ENCODE measurements at places on chromosomes 5 and 9. TPM values are rescaled to one million over a fixed set of nuclear protein-coding genes. Genes with fewer than 3 reads are reported as not detected.

ROR2 gene
- total RNA-seq: 0.05 TPM

PCDHB12 gene
- total RNA-seq: not detected

SLIT3 gene
- total RNA-seq: not detected

BSPRY gene
- 4.0 TPM for total RNA-seq

RNF180 gene
- total RNA-seq: not detected

TNC gene
- total RNA-seq: not detected

MELK gene
- 74.9 TPM for total RNA-seq

TRAF1 gene
- total RNA-seq: 51.6 TPM

CNTFR gene
- not detected for total RNA-seq

DMRTA1 gene
- total RNA-seq: not detected

IFNB1 gene
- total RNA-seq: not detected

DNA sequence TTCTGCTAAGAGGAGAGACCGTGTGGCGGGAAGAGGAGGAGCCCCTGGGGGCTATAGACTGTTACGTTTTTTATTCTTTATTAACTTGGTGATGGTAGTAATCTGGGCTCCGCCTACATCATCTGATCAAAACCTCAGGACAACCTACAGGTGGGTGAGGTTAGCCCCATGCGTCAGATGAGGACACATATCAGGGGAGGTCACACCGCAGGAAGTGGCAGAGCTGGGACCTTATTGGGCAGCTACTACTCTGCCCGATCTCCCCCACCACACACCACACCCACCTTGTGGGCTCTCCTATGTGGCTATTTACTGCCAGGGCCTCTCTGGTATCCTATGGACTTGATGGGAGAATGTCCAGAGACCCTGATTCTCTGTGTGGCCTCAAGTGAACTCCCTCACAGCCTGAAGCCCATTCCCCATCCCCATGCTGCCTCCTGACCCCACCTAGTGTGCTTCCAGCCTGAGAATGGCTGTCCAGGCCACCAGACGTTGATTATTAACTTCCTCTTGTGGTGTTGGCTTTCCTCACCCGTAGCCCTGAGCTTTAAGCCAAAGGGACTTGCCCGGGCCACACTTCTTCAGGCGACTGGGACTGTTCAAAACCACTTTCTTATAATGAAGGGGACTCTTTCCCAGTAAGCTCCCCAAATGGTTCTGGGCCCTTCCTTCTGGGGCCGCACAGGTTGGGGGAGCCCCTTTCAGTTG, 8.2 kb downstream of the UNC5A start:
- peak; percentile 76 for DNase-seq

DNA sequence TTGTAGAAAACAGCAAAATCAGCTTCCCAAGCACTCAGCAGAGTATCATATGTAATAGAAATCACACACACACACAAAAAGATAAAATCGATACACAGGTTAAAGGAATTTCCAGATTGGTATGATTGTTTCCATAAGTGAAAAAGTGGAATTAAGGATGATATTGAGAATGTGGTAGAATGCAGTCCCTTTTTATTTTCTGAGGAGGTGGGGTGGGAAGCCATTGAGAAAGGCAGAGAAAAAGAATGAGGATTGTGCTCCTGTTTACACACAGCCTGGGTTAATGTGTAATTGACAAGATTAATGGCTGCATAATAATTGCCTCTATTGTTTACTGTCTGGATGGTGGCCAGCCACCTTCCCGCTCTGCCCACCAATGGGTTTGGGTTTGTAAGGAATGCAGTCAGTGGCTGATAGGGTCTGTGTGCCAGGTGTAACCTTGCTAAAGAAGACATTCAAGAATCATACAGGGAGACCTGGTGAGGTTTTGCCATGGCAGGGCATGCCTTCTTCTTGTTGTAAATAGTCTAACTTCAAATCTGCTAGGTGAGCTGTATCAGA, 177.2 kb upstream of the MAP3K1 start:
- no peak for DNase-seq

DNA sequence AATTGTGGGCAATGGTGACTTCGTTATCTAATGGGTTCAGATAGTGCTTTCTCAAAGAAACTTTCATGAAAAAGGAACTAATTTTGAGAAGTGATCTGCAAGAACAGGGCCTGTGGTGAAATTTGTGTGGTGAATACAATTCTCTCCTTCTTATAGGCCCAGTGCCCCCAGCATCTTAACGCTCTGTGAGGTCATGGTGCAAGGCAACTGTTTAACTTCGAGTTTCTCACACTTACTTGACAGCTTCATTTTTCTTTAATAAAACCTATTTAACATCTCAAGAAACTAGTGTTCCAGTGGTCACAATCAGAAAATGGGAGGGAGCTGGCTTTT, 69.2 kb downstream of the FAM114A2 start:
- DNase-seq: no peak

DNA sequence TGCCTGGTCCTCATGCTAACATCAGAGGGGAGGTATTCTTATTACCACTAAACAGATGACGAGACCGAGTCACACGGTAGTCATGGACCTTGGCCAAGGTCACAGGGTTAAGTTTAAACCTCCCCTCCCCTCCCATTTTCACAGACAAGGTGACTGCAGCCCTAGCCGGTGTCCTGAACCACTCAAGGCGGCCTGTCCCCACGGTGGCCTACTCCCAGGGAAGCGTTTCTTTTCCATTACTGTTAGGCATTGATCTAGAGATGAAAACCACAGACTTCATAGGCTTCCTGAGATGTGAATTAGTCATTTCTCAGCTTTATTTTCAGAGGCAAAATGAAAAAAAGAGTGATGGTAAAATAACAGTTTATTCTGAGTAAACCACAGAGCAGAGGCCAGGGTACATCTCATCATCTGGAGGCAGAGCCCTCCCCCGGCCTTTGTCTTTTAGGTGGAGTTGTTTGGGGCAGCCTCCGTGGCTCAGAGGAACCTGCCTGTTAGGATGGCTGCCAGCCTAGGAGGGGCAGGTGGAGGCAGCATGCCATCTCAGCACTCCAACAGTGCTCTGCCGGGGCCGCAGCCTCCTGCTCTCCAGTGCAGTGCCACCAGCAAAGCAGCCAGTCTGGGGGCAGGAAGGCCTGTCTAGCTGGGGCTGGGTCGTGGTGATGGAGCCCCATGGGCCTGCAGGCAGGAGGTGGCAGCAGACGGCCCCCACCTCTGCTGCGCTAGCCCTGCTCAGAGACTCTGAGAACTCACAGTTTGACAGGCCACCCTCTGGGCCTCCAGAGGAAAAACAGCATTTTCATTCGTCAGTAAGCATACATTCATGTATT, 71.2 kb downstream of the RAPGEF1 start:
- DNase-seq: peak; percentile 70

DNA sequence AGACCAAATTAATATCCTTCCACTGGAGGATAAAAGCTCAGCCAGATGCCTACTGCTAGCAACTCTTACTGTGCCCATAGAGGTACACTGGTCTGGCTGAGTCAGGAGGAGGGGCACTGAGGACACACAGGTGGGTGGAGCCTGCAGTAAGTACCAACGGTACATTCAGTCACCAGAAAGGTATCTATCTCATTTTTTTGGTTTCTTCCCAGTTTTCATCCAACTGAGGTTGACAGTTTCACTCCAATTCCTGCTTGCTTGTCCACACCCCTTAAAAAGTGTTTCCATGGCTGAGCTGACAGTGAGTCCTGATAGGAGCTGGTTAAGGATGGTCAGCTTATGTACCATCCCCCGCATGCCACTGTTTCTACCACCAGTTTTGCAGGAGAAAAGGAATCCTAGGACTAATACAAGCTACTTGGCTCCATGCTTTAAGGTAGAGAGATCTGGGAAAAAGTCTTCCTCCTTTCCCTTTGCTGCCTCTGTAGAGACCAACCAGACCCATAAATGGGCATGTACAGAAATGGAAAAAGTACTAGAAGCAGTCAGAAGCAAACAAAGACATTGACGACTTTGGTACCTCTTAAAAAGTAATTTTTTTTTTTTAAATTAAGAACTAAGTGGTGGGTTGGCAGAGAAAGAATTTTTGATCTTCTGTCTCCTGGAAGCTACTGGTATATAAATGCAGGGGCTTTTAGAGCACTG, 3.2 kb downstream of the ELL2 start:
- no peak for DNase-seq

- no peak for DNase-seq
Observed at GRCh38 chr5:28880936-28881335, 1842.5 kb upstream of the CDH9 start.

DNA sequence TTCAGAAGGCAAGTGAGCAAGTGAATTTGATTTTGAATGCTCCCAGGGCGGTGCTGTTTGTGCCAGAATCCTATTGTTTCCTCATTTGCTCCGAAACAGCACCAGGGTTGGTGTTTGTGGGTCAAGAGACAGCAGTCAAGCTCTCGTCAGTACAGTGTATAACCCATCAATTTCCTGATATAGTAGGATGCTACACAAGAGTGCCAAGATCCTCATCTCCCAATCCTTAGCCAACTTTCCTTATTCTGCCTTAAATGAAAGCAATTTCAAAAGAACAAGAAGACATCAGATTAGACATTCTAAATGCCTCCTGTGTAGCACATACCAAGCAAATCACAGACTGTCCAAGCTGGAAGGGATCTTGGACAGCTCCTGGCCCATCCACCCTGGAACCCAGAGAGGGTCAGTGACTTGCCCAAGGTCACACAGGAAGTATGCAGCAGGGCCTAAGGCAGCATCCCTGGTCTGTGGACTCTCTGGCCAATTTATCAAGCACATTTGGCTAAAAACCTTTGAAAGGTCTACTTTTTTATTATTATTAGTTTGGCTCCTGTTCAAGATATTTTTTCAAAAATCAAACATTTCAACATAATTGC, 4.5 kb downstream of the WHRN start:
- DNase-seq: no peak

DNA sequence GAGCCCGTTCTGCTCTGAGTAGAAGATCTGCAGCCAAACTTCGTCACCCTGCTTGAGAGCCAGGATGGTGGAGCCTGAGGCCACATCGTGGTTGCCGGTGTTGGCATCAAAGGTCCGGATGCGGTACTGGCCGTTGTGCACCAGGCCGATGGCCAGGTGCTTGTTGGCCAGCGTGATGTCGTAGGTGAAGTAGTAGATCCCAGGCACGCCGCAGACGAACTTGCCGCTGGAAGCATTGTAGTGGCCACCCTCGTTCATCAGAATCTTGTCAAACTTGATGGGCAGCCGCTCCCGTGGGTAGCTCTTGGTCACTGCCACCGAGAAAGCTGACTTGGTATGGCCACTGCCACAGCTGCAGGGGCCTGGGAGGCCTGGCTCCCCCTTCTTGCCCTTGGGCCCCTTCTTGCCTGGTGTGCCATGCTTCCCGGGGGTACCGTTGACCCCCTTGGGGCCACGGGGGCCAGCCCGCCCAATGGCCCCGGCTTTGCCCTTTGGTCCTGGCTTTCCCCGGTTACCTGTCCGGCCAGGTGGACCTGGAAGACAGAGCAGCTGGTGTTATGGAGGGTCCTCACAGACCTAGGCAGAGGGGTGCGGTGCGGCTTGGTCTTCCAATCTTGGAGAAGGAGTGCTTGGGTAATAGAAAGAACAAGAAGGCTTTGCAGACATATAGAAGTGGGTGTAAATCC, 21.0 kb downstream of the C1QTNF2 start:
- no peak for DNase-seq

GRCh38 chr5:57455511-57456455, 26.8 kb downstream of the ACTBL2 start:
- DNase-seq: no peak

GRCh38 chr9:18274693-18275092, 199.3 kb upstream of the ADAMTSL1 start:
- DNase-seq: no peak

DNA sequence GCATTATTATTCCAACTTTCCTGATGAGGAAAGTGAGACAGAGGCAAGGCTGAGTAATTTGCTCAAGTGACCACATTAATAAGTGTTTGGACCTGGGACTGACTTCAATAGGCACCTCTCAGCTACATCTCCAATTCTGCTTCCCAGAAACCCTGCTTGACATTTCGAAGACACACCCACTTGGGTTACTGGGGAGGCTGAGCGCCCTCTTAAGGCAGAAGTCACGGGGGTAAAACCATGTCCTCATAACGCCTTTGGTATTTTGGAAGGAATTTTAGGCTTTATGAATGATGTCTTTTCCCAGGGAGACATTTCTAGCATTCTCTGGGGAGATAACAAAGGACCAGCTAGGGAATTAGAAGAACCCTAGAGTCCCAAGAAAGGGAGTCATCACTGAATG, 53.3 kb downstream of the TRPC7 start:
- no peak for DNase-seq

DNA sequence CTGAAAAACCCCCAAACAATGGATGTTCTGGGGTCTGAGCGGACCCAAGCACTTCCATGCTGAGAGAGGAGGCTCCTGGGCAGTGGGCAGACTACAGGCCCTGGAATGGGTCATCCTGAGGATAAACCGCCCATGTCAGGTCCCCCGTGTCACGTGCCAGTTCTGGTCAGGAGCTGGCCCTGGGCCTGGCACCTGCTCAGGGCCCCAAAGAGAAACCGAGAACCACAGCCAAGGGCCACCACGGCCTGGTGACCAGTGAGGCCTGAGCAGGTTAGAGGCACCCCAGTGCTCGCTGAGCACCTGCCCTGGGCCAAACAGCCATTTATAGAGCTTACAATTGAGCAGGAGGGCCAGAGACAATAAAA, 15.8 kb downstream of the LMAN2 start:
- DNase-seq: no peak

All from activated CD8-positive, alpha-beta T cell treated with anti-CD3 and anti-CD28 coated beads, Interleukin-2, amount 10 ng/mL, durations not matched to agents 7 days and 5 days (primary cell).